ENCODE measurements at places on chromosomes 5 and 9. TPM values are rescaled to one million over a fixed set of nuclear protein-coding genes. Genes with fewer than 3 reads are reported as not detected.

GRCh38 chr9:34158362-34158869 lies 20.4 kb upstream of the UBAP1 start:
- no peak for DNase-seq

- DNase-seq, result no peak
Measured at GRCh38 chr9:110812886-110813285, 144.3 kb downstream of the MUSK start.

GRCh38 chr5:138668451-138669380 lies 84.5 kb upstream of the CTNNA1 start:
- DNase-seq, result peak; percentile 55

DNA sequence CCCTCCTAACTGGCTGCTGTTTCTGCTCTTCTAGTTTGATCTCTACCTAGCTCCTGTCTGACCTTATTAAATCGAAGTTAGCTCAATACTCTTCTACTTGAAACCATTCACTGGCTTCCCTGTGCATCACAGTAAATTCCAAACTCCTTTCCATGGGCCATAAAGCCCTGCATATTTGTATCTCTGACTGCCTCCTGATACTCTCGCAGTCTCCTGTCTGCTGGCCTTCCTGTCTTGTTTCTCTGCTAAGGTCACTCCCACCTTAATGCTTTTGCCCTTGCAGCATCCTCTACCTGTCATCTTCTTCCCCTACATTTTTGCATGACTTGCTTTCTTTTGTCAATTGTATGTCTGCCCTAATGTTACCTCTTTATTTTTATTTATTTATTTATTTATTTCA lies 44.8 kb downstream of the SNCAIP start:
- no peak for DNase-seq

- no peak for DNase-seq
Measured at GRCh38 chr5:53991942-53992341, 318.4 kb downstream of the ARL15 start.

GRCh38 chr5:154403234-154403633 lies 42.6 kb upstream of the SAP30L start:
- DNase-seq, result no peak

GRCh38 chr9:108994695-108995094 lies 18.6 kb downstream of the CTNNAL1 start:
- DNase-seq, result peak; percentile 38

NPM1 gene
- total RNA-seq, result 451 TPM

CYLC2 gene
- not detected for total RNA-seq

C5orf46 gene
- total RNA-seq, result 3.6 TPM
